Activated gamma-delta T cell treated with Interleukin-2 at 50 U/mL for 16 hours (primary cell): ENCODE measurements at places on chromosomes 5 and 9.
A peak's percentile ranks its signal among the peaks of the same experiment; 100 is the strongest.

- DNase-seq: no peak
Observed at GRCh38 chr9:130624154-130624553, 40.2 kb upstream of the PRDM12 start.

DNA sequence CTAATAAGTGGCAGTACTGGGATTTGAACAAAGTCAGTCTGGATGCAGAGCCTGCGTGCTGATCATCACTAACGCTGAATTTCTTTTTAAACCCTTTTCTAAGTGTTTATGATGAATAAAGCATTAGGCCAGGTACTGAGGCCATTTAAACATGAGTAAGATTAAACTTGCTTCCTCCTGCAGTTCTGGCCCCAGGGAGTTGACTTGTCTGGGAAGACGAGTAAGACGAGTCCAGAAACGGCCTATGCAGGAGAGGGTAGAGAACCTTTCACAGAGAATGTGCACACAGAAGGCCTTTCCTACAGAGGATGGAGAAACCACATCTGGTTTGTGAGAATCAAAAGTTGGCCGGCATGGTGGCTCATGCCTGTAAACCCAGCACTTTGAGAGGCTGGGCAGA is 42.9 kb downstream of the SPRY4 start:
- DNase-seq: no peak

DNA sequence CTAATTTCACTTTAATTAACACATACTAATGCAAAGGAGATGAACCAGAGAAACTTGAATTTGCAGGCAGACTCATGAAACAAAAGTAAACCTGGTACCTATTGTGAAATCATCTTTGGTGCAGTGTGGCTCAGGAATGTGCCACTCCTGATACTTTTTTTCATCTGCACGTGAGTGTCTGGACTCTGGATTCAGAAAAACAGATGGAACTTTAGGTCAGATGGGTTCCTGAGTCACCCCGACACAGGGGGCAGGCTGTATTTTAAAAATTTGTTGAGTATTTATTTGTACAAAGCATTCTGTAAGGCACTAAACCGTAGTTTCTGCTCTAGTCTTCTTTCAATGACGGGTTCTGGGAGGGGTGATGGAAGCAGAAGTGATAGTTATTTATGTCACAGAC is 52.2 kb upstream of the TUT7 start:
- DNase-seq: no peak

DNA sequence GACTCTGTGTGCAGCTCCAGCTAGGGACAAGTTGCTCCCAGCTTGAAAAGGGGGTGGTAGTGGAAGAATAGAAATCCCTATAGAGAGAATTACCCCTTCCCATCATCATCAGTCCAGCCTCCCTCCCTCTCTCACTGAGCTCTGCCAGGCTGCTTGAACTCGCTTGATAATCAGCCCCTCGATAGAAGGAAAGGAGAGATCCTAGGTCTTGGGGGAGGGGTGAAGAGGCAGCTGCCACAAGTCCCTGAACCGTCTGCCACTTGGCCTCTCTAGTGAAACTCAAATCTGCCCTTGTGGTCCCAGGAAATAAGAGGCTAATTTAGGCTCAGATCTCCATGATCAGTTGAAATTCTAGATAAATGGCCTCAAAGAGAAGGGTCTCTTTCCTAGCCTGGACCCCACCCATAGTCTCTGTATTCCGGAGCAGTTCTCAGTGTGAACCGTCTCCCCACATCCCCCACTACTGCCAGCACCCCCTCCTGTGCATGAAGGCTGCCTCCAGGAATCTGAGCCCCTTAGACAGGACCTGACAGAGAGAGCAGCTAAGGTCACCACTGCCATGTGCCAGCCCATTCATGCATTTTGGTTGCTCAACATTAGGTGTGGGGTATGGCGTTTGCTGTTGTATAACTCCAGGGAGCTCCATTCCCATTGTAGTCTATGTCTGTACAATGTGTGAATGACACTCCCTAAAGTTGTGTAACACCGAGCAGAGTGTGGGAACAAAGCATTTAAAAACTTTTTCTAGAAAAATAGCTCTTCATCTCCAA is 5.5 kb downstream of the DNAJB5 start:
- no peak for DNase-seq

- DNase-seq: no peak
Observed at GRCh38 chr5:179131886-179132585, 71.9 kb downstream of the ZNF354C start.

DNA sequence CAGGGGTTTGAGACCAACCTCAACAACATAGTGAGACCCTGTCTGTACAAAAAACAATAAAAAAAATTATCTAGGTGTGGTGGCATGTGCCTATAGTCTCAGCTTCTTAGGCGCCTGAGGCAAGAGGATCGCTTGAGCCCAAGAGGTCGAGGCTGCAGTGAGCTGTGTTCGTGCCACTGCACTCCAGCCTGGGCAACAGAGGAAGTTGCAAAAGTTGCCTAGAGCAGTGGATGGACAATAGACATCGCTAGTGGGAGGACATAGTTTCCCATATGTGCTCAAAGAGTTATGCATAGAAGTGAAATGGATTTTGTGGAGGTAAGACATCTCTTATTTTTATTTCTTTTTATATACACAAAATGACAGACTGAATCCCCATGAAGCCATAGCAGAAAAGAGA is 19.0 kb downstream of the HNRNPK start:
- DNase-seq: no peak

DNA sequence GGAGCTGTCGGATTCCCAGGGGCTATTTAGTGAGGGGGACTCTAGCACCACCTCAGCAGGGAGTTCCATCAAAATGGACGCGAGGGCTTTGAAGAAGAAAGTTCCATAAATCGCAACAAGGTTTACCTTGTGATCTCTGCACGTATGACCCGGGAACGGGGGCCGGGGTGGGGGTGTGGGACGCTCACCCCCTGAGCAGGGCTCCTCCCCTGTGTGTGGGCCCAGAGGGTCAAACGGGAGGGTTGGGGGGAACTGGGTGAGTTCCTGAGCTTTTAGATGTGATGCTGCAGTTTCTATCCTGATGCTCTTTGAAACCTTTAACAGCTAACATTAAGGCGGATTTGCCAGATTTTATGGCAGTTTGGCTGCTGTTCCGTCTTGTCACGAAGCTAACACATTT is 18.9 kb upstream of the LRRC14B start:
- DNase-seq: no peak

DNA sequence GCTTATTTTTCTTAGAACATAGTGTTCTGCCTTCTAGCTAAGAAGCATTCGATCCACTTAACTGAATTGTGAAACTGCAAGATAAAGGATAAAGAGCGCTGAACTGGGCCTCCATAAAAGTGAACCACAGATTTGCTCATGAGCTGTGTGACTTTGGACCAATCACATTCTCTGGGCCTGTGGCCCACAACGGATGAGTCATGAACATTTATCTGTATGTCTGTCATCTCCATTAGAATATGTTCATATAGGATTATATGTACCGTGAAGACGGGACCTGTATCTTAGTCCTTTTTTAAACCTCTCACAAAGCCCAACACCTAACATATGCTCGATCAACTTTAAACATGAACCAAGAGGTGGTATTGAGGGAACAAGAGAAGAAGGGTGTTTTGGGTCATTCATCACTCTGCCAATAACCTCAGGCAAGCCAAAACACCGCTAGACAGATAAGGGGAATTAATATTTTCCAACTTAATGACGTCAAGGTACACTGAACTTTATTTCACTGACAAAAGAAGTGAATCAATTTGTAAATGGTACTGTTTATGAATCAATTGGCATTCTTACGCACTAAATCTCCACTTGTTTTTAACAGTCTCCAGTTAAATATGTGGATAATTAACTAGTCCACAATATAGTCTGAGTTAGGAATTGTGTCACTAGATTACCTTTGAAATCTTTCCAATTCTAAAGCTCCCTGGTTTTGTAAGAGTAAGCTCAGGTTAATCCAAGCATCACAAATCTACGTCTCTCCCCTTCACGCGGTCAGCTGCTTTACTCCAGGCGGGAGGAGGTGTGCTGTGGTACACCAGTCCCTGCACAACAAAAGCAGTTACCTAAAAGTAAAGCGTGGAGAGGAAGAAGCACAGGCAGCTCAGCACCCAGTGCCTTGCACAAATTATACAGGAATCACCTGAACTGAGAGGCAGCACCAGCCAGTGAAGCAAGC is 1.6 kb downstream of the TMEM245 start:
- peak; percentile 33 for DNase-seq

GRCh38 chr5:74943905-74944304 is 77.7 kb upstream of the FAM169A start:
- DNase-seq: no peak

GRCh38 chr5:21701317-21701716 is 1151.8 kb downstream of the CDH12 start:
- no peak for DNase-seq

DNA sequence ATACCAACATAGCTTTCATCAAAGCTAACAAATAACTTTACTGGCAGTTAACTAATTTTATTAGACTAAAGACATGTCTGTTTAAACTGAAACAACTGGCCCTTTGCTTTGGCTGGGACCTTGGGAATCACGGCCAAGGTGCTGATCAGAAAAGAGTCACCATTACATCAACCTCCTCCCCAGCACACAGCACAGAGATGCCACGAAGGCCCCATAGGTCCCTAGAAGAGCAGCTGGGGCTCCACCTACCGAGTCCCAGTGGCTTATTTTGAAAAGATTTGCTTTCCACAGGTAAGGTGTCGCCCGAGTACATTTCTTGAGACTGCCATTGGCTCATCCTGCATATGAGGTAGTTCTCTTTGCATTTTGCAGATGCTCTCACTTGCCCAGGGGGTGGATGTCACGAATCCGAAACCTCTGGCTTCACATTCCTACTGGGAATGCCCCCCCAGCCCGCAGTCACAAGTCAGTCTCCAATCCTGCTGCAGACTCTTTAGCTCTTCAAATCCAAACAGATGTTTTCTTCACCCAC is 18.8 kb upstream of the HSD17B3 start:
- no peak for DNase-seq

GRCh38 chr5:65736011-65736410 is 14.0 kb downstream of the NLN start:
- no peak for DNase-seq

- DNase-seq: no peak
Observed at GRCh38 chr9:93198117-93198837, 14.3 kb downstream of the WNK2 start.

DNA sequence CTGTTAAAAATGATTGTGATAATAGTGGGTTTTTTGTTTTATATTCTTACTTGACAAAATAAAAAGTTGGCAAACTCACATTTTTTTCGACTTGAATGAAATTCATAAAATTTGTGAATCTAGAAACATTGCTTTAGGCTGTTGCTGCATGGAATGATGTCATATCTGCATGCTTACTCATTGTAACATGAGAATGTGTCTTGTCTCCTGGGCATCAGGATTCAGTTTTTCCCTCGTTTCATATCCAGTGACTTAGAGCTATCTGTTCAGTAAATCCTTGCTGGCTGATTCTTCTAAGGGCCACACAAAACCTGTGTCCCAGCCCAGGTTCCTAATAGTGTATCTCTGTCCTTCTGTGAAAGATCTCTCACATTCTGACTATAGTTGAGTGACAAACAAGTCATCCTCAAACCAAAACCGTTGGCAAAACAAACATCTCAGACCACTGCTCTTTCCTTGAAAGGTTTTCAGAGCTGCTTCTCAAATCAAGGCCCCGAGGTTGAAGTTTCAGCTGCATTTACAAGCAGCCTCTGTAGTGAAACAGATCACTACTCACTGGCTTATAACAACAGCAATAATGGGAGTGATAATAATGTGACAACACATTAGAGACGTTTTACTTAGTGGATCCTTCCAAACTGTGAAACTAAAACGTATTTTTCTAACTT is 95.0 kb downstream of the NPR3 start:
- no peak for DNase-seq

DNA sequence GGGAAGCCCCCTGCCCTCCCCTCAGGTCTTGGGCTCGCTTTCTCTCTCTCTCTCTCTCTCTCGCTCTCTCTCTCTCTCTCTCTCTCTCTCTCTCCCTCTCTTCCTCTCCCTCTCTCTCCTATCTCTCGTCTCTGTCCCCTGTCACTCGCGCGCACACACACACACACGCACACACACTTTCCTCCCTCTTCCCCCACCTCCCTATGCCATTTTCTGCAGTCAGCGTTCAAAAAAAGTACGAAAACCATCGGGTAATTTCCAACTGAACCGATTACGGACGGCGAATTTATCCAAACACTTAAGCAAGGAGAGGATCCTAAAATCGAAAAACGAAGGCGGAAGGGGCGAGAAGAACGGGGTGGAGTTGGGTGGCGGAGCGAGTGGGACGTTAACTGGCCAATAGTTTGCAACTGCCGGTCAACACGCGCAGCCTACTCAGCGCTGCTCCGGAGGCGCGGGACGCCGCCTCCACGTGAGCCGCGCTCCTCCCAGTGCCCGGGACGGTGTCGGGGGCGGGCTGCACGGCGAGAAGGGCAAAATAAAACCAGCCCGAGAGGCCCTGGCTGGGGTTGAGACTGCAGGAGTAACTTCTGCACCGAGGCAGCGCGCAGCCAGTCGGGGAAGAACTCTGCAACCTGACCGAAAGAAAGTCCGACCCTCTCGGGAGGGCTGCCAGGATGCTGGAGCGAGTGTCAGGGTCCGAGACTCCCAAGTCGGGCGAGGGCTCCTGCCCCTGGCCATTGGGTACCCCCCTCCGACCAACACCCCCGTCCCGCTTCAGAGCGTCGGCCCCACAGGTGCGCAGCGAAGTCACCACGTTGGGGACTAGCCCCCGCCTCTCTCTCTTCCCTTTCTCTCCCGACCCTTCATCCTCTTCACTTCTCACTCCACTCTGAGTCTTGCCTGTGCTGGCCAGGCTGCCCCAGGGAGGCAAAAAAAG is 24.9 kb upstream of the ELAVL2 start:
- no peak for DNase-seq

DNA sequence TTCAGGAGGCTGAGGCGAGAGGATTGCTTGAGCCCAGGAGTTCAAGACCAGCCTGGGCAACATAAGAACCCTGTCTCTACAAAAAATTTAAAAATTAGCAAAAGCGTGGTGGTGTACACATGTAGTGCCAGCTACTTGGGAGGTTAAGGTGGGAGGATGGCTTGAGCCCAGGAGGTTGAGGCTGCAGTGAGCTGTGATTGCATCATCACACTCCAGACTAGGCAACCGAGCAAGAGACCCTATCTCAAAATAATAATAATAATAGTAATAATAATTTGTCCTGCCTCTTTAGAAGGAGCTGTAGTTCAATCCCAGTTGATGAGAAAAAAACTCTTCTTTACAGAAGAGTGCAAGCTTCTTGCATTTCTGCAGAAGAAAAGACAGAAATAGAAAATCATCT is 10.0 kb upstream of the CD74 start:
- DNase-seq: no peak
